NCI-H526 (cell line): ENCODE measurements at places on chromosomes 1 and 21.
A peak's percentile ranks its signal among the peaks of the same experiment; 100 is the strongest.

GRCh38 chr1:52479076-52479475 is 73.8 kb downstream of the TUT4 start:
- no peak for DNase-seq

DNA sequence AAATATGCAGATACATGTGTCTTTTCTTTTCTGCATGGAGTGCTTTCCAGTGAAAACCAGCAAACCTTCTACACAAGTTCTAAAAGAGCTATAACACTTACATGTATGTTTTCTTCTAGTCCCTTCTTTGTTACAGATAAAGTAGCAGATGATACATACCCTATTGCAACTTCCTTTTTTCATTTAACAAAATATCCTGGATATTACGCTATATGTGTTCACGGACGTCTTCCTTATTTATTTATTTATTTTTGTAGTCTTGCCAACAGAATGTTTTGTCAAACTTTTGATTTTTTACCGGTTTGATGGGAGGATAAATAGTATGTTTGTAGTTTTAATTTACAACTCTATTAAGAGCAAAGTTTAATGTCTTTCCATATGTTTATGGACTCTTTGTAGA is 5.2 kb upstream of the GALNT2 start:
- DNase-seq = no peak

- peak; percentile 31 for DNase-seq
Measured at GRCh38 chr1:109790735-109791494, 27.2 kb upstream of the EPS8L3 start.

DNA sequence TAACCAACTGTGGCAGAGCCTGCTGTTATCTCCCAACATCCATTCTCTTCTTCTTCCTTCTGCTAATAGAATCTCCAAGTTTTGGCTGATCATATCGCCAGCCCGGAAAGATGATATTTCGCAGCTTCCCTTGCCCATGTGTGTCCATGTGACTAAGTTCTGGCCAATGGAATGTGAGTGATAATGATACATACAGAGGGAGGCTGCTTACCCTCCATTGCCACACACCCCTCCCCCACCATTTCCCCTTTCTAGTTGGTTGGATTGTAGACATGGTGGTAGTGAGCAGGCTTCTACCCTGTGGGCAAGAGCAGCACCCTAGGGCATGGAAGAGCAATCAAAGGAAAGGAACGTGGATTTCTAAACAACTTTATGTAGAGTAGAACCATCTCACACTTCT is 48.8 kb downstream of the SLC9C2 start:
- DNase-seq = no peak

DNA sequence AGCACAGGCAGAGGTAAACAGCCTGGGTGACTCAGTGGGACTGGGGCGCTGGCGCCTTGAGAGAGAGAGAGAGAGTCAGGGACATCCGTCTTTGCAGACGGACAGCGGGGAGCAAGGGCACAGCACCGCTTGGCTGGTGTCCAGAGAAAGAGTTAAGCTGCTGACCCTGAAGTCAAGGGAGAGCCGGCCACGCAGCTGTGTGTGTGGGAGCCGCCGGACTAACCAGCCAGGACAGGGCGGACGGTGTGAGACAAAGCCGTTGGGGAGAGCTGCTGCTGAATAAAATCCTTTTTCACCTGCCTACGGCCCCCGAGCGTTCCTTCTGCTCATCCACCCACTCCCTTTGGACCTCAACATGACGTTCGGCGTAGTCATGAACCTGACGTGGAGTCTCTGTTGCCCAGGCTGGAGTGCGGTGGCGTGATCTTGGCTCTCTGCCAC is 14.5 kb downstream of the CFAP74 start:
- DNase-seq = no peak

DNA sequence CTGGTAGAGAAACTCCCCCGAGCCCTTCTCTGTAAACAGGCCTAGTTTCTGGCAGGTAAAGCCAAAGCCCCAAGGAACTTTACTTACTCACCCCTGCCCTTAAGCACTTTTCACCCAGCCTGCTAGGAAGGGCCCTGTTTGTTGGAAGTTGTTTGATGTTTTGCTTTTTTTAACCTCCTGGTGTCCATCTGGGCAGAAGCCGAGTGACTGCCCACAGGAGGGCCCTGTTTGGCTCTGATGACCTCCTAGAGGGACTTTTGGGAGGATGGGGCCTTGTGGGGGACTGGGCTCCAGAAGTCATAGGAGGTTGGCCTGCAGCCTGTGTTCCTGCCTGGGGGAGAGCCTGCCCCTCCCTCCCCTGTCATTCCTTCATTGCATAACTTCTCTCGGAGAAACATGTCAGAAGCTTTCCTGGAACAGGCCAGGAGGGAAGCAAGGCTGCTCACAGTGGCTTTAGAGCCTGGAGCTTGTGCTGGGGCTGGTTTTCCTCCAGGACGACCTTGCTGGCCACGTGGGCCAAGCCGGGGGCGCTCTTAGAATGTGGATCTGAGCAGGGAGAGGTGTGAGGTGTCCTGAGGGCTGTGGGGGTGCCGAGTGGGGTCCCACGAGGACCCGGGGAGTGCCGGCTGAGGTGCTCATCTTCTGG is 33.9 kb downstream of the COQ8A start:
- DNase-seq = no peak

GRCh38 chr1:30900931-30901560 is 7.5 kb downstream of the SDC3 start:
- no peak for DNase-seq

GRCh38 chr1:212182579-212182978 is 102.6 kb upstream of the PPP2R5A start:
- no peak for DNase-seq
